ENCODE measurements at places on chromosomes 1 and 21.

DNA sequence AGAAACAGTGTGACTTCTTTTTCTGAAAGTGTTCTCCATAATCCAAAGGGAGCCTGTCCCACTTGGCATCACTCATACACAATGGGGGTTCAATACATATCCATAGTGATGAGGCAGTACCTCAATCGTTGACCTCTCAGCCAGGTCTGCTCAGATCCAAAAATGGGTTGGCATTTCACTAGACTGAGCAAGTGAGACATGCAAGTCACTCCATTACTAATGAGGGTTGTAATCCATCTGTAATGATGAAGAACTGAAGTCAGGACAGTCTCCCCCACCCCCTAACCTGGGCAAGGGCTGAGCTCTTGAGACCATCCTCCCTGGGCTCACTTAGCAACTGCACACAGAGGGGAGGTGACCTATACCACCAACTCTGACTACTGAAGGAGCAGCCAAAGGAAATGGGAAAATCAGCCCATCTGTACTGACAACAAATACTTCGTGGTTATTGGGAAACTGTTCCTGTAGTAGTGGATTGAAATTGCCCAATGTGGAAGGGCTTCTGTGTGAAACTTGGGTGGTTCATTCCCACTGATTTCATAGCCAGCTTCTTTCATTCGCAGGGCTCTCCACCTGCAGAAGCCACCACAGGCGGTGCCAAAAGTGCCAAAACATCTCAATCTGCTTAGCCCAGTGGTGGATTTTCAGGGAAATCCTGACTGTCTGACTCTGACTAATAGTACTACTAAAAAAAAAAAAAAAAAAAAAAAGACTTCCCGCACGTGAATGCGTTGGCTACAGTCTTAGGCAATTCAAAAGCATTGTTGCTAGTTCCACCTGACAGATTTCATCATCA is 5.0 kb downstream of the NGF start:
- DNase-seq, result no peak

DNA sequence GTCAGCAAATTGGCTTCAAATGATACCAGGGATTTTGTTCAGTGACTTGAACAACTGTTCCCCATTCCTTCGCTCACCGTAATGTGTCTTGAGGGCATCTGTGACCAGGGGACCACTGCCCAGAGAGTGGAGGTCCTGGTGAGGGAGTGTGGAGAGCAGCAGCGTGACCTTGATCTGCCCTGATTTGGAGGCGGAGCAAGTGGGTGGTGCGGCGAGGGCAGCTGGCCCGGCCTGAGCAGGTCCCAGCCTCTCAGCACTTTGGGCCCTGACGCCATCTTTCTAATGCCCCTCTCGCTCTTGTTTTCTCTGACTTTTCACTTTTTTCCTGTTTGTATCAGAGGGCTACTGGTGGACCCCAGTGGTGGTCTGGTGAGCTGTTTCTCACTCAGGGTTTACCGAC is 31.1 kb downstream of the DIP2A start:
- no peak for DNase-seq

DNA sequence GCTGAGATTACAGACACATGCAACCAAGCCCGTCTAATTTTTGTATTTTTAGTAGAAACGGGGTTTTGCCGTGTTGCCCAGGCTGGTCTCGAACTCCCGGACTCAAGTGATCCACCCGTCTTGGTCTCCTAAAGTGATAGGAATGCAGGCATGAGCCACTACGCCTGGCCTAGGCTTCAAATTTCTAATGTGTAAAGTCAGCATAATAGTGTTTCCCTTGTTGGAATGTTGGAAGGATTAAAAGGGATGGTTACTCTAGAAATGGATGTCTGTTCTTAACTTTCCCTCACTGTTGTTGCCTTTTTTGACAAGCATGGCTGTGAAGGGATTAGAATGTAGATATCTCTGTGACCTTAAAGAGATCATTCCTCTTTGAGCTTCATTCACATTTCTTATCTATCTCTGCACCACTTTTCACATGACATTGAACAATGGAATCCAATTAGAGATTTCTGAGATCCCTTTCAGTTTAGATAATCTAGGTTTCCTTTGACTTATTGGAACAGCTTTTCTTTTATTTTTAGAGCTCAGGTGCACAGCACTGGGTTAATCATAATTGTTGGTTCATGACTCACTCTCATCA is 33.7 kb downstream of the NFASC start:
- no peak for DNase-seq

DNA sequence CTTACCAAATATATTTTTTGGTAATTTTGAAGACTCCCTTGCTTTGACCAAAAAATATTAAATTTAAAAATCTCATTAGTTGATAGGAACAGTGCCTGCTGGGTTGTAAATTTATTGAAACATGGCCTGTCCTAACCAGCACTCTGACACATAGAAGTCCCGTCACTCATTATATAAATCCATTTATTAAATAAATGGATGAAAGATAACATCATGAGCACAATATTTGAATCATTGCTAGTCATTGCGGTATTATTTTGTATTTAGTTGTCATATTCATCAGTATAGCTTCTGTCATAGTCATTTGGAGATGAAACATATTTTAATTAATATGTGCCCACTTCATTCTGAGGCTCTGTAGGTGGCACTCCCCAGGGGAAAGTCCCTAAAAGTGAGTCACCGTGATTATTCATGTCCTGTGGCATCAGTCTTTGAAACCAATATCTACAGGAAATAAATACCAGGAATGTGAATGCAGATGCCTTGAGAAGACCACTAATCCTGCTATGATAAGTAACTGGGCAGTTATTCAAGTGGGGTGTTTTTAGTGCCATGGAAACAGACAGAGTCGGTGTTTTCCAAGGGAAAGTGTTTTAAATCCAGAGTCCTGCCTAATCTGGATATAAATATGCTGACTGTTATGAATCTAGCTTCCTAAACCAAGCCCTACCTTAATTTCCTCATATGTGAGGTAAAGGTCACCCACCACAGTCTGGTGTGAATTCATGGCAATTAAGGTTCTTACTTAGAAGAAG is 302.0 kb downstream of the DUSP10 start:
- DNase-seq, result no peak

GRCh38 chr1:113178106-113178505 is 105.1 kb downstream of the LRIG2 start:
- no peak for DNase-seq

- DNase-seq, result no peak
These were observed 870 bp downstream of the STRIP1 start for GRCh38 chr1:110035236-110035752.

DNA sequence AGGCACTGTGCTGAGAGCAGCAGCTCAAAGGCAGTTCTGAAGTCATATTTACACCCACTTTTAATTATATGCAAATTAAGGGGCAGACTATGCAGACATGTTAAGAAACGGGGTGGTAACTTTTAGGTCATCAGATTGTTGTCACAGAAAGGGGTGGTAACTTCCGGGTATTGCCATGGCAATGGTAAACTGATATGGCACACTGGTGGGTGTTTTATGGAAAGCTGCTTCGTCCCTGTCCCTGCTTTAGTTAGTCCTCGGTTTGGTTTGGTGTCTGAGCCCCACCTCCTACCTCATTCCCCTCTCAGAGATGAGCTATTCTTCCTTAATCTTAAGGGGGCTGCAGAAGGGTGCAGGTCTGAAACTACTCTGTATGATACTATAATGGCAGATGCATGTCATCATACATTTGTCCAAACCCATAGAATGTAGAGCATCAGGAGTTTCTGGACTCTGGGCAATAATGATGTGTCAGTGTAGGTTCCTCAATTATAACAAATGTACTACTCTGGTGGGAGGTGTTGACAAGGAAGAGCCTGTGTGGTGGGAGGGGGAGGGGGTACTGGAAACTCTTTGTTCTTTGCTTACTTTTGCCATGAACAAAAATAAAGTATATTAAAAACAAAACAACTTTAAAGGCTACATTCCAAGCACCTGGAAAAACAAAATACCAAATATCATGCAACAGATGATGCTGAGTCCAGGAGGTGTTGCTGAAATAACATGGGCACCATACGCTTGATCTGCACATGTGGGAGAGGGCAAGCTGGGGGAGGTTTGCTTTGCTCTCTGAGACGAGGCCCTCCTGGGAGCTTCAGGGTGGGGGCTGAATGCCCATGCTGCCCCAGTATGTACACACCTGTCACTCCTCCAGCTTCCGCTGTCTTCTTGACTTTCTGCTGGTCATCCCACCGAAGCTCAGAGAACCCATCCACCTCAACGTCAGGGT is 6.3 kb downstream of the PARP1 start:
- no peak for DNase-seq

DNA sequence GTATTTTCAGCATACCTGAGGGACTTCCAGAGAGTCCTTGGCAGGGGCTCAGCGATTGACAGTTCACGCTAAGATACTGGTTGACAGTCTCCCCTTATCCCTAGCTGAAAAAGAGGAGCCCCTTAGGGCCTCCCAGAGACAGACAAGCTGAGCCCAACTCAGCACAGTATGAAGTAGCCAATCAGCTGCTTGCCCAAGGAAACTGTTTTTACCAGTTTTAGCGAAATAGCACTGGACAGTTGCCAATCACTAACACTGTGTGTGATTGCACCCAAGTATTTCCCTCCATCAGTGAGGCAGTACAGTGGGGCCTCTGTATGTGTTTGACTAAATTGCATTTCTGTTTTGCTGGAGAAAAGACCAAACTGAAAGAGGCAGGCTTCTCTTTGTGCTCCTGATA is 27.0 kb downstream of the KHDRBS1 start:
- no peak for DNase-seq

- DNase-seq, result no peak
These were observed 160.8 kb downstream of the ZSCAN20 start for GRCh38 chr1:33633019-33633801.

DNA sequence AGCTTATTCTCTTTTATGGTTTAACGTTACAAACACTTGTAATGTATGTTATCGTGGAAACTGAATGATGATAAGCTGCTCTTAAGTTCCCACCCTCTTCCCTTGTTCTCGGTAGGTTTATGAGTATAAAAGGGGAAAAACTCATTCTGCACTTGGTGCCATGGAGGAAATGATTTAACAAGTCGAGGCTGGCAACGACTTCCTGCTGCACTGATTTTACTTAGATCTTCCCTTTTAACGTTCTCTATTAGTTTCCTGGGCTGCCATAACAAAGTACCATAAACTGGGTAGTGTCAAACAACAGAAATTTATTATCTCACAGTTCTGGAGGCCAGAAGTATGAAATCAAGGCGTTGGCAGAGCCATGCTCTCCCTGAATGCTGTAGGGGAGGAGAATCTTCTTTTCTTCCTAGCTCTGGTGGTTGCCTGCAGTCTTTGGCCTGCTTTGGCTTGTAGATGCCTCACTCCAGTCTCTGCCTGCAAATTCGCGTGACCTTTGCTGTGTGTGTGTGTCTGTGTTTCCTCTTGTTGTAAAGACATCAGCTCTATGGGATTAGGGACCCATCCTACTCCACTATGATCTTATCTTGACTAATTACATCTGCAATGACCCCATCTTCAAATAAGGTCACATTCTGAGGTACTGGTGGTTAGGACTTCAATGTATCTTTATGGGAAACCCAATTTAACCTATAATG is 26.3 kb downstream of the HUNK start:
- no peak for DNase-seq

GRCh38 chr1:189500778-189501177 is 976.9 kb downstream of the BRINP3 start:
- DNase-seq, result no peak

Measured in cortex of kidney (tissue), 1 donor.